ENCODE measurements at places on chromosomes 5 and 9. TPM values are rescaled to one million over a fixed set of nuclear protein-coding genes. Genes with fewer than 3 reads are reported as not detected.

The RAB3C gene
- 0.19 TPM for total RNA-seq

- no peak for DNase-seq
Measured at GRCh38 chr9:124359426-124359825, 55.8 kb downstream of the PSMB7 start.

DNA sequence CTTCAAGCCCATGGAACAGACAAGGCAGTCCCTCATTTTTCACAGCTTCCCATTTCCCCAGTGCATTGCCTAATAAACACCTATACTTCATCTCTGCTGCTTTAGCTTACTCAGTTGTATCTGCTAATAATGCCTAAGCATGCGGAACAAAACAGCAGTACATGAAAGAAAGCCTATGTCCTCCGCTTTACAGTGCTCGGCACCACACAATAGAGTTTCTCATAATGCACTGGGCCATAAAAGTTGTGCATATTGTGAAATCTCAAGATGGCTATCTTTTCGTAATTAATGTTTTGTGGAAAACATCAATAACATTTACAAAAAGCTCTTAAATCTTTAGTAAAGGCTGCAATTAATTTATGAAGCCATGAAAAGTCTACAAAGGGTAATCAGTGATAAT, 69.3 kb downstream of the DENND1A start:
- DNase-seq: no peak

- no peak for DNase-seq
Measured at GRCh38 chr5:133353741-133354140, 258.6 kb downstream of the FSTL4 start.

DNA sequence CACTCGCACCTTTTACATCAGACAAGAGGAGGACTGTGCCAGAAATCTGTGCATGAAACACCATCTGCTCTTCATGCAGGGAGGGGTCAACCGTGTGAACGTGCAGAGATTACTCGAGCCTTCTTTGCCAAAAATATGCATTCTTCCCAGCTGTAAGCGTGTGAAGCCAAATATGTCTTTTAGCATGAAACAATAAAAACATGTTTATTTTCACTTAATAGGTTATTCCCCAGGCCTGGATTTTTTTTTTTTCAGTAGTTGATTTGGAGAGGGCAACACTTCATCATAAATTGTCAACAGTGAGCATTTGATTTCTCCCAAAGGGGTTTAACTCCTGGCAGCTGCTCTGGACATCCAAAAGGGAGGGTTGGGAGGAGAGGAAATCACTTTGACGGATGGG, 23.8 kb downstream of the PLAC8L1 start:
- DNase-seq: no peak

DNA sequence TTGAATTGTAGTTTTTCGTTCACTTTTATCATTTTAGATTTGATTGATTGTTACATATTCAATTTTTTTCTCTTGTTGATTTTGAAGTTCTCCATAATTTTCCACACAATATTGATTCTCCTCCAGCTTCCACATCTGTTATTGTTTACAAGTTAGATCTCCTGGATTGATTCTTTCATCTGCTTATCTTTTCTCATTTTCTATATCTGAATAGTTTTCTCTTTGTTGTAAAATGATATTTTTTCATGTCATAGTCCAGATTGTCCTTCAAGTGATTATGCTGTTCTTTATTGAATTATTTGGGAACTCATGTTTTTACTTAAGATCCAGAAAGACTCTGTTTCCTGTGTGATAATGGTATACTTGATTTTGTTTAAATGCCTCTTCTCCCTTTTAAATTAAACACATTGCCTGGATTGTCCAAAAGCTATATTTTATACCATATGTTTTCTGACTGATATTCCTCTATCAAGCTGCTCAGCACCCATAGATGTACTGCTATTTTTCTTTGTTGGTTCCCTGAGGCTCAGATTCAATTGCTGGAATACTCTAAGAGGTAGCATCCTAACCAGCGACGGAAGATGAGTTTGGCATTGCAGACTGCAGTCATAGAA, 206.6 kb upstream of the PRR16 start:
- DNase-seq: no peak

DNA sequence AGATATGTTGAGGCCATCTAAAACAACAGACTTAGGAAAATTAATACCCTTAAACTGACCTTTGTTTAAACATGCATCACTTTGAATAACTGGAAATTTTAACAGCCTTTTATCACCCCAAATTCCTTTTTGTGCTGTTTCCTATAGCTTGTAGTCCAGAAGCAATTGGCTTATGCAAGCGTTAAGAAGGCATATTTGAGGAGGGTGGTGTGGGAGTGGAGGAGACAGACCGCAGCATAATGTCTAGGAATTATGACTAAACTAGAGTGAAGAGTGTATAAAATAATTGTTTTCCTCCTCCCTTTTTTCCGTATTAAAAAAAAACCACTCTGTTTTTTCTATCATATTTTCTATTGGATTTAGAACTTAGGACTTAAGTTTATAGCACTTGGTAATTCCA, 51.8 kb upstream of the MPDZ start:
- DNase-seq: no peak

DNA sequence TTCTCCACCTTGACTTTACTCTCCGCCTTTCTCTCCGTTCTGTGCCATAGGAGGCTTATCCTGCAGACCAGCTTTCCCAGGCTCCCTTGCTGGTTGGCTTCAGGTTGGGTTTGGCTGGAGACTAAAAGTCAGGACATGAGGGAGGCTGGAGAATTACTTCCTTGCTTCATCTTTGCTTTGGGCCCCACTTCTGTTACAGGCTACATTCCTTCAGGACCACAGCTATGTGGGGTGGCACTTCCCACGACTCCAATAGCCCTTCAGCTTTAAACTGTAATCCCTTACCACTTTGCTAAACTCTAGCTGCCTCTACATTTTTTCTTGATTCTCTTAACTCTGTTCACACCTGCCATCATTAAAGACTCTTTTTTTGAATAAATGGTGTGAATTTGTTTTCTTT, 186.7 kb upstream of the NR4A3 start:
- no peak for DNase-seq

Data from thymus (tissue), 14 donors.